ENCODE measurements at places on chromosomes 5 and 9.

DNA sequence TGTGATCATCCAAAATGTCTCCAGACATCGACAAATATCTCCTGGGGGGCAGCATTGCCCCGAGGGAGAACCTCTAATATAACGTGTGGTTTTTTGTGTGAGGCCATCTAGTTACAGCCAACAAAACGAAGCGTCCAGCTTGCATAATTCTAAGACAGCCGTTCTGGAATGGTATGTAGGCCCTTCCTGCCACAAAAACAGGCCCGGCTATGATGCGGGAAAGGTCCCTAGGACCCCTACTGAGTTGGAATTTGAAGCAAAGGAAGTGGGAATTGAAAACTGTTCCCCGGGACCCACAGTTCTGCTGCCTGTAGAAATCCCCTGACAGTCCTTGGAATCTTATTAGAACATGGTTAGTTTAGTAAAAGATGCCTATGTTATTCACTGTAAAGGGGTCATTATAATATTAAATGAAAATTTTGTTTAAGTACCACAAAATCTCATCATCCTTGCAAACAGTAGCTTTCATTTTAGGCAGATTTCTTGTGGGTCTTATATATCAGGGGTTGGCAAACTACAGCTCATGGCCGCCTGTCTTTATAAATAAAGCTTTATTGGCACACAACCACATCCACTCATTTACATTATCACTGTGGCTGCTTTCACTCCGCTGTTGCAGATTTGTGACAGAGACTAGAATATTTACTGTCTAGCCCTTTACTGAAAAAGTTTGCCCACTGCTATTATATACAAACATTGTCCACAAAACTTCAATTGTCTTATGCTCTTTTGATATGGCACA is 70.7 kb downstream of the MSX2 start:
- DNase-seq = no peak

DNA sequence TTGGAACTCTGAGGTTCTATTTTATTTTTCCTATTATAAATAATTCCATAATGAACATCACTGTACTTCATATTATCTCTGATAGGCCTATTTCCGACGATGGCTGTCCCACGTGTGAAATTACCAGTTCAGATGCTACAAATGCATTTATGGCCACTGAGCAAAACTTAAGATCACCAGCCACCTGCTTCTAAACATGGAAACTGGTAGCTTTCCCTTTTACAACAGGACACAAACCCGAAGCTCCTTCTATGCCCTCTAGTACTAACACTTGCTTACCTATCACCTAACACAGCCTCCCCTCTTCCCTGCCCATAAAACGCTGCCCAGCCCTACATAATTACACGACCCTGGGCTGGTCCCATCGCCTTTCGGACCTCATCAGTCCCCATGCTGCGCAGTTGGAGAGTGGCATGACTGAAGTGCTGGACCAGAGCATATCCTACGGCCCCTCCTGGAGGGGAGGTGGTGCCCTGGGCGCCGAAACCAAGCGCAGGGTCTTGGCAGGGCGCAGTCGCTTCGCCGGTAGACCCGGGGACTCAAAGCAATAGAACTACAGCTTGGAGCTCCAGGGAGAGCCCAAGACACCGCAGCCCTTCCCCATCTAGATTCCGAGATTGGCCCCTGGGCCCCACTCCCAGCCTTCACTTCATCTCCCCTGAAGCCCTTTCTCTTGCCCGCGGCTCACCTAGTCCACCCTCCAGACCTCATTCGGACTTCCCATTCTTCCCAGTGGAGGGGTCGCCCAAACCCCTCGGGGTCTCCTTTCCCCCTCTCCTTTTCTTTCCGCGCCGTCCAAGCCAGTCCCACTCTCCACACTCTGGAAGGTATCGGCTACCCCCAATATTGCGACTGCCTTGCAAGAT is 1.0 kb upstream of the SAP30L start:
- peak; percentile 33 for DNase-seq

- no peak for DNase-seq
These were observed 28.1 kb downstream of the NDUFA8 start for GRCh38 chr9:122131401-122132001.

DNA sequence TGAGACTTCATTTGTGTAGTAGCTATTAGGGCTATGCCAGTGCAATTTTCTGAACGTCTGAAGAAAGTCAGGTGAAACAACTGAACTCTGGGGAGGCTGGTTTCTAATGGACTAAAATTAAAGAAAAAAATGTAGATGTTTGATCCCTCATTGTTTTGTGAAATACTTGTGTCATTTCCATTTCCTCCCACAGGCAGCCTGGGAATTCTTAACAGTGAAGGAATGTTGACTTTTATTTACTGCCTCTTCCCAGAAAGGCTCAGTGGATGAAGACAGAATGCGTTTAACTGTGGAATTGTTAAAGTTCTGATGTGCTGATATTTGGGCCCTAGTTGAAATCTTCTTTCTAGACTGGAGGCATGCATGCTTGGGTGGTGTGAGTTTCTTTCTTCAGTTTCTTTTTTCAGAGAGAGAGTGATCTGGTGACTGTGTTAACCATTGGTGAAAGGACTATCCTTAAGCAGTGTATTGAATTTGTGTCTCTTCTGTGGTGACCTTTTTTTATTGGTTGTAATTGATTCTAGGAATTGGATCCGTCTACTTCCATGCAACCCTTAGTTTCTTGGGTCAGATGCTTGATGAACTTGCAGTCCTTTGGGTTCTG is 15.5 kb downstream of the ACER2 start:
- no peak for DNase-seq

DNA sequence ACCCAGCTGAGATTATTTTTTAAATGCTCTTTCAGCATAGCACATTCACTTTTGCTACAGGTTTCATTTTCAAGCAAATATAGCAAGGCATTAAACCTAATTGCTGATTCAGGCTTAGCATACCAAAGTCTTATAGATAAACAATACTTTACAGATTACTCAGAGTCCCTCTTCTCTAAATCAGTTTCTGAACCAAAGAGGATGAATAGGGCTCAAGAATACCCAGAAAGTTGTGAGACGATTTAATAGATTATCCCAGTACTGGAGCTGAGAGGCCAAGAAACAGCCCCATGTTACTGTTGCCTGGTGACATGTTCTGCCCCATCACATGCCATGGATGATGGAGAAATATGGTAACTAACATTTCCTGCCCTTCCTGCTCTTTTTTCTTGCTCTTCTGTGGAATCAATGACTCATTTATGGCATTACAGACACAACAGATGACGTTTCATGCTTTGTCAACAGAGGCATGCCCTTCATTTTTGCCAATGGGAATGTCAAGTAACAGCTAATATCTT is 18.1 kb upstream of the SSBP2 start:
- DNase-seq = no peak

DNA sequence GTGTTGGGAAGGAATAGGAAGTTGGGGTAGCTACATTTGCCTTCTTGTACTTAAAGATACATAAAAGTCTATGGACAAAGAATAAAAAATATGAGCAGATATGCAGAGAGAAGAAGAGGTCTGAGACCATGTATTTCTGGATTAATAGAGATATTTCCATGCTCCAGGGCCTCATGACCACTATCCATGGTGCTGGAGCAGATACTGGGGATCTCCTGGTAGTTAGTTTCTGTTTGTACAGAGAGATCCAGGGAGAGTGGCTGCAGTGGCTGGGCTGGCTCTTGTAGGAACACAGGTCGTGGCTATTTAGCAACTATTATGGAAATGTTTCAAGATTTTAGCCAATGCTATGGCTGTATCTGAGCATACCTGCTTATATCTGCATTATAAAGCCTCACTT is 184.2 kb upstream of the TMEM161B start:
- DNase-seq = peak; percentile 34

GRCh38 chr5:133981714-133982113 is 13.3 kb upstream of the C5orf15 start:
- DNase-seq = no peak

- no peak for DNase-seq
These were observed 8.9 kb downstream of the CERCAM start for GRCh38 chr9:128429513-128430086.

GRCh38 chr5:74892921-74893320 is 26.7 kb upstream of the FAM169A start:
- DNase-seq = no peak

GRCh38 chr5:134242146-134242545 is 16.3 kb upstream of the PPP2CA start:
- no peak for DNase-seq

DNA sequence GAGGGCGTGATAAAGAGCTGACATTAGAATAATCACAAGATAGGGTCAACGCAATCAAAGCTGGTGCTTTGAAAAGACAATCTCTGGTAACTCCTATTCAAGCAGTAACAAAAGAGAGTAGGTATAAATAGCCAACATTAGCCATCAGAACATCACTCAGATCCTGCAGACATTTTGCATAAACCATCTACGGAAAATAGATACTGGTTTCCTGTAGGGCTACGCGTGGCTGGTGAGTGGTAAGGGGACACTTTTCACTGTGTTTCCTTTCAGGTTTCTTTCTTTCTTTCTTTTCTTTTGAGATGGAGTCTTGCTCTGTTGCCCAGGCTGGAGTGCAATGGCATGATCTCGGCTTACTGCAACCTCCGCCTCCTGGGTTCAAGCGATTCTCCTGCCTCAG is 22.3 kb downstream of the TTF1 start:
- DNase-seq = no peak

DNA sequence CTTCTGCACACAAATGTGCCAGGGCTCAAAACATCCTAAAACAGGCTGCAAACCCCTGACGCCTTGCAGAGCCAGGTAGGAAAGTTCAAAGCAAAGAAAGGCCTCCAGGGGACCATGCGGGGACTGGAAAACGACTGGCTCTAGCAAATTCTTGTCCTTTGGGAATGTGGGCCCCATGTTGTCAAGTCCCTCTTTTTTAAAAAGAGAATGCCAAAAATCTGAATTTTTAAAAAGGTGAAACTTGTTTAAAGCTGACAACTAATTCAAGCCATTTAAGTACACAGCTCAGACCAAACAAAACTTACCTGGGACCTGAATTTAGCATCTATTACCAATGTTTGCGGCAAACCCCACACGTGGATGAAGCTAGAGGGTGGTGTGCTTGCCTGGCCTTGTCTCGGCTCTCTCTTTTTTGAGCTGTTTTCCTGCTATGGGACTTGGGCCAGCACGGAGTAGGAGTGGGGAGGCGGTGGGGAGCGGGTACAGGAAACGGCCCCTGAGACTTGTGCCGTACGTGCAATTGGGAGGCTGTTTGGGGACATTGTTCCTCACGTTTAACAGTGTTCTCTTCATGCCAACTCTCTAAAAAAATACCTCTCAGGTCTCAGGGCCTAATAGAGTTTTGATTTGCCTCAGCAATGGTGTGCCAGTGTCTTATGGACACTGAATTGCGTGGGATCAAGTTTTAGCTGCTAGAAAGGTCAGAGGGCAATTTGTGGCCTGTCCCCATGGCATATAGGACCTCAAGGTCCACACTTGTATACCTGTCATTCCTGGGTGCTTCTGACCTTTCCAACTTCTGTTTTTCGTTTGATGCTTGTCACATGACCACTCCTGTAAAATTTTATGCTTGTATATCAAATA is 15.1 kb upstream of the PHF19 start:
- DNase-seq = no peak

GRCh38 chr5:35408146-35408545 is 177.9 kb upstream of the PRLR start:
- no peak for DNase-seq

DNA sequence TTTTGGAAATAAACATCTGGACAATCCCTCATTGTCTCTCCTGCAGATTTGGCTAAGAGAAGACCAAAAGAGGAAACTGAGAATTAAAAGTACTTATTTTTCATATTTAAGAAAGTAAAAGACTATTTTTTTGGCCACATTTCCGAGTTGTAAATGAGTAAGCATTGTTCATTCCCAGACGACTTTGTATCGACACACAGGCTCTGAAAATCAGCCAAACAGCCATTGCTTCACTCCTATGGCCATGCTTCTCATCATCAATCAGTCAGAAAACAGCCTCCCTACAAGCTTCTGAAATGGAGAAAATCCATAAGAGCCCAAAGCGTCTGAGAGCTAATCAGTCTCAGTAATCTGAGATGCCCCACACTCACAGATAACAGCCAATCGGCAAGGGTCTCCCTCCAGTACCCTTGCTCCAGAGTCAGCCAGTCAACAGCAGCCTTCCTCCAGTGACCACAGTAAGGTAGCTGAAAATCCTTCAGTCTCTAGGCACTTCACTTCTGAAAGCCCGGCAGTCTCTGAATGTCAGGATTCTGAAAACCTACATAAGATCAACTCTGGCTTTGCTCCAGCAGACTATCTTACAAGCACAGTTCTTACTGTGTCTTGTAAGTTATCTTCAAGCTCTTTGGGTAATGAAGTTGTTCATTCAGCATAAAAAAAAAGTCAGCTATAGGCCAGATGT is 30.9 kb downstream of the CDO1 start:
- DNase-seq = no peak

DNA sequence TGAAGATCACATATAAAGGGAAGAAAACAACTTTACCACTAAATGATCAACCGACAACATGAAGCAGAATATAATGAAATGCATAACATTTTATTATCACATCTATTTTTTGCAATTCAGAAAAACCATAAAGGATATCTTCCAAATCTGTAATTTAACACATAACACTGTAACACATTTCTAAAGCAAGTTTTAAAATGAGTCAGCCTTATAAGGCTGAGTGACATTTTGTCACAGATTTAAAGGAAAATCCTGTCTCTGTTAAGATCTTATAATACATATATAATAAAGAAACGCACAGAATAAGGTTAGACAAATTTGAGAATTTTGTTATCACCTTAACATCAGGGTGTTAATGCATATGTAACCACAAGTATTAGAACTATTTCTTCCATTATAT is 198.4 kb upstream of the RASA1 start:
- DNase-seq = no peak

- DNase-seq = no peak
These were observed 911.6 kb upstream of the SEMA6A start for GRCh38 chr5:117486261-117486660.

DNA sequence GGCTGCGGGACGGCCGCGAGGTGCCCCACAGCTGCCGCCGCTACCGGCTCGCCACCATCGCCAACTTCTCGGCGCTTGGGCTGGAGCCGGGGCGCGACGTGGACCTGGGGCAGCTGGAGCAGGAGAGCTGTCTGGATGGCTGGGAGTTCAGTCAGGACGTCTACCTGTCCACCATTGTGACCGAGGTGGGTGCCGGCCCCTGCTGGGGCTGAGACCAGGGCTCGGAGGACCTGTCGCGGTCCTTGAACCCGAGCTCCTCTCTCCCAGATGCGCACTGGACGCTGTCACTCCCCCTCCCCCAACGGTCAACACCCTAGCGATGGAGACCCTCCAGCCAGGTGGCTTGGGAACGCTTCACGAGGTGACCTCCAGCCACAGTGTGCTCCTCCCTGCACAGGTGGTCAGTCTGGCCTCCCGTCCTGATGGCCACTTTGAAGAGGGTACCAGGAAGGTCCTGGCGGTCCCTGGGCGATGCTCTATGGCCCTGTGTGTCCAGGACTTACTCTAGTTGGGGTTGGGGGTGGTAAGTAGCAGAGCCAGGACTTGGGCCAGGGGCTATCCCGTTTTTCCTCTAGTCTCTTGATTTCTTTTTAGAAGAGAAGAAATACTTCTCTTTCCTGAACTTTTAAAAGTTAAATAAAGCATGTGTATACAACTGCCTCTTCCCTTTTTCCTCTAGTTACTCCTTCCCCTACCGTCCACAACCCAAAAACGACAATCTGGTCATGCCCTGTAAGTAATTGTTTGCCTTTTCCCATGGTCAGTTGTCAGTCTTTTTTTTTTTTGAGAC is 866 bp downstream of the SLC22A5 start:
- DNase-seq = no peak
